ENCODE measurements at places on chromosomes 3 and 15.

GRCh38 chr15:92637626-92638025, 17.9 kb downstream of the FAM174B start:
- DNase-seq = no peak

- DNase-seq = no peak
Observed at GRCh38 chr3:60294181-60294580, 957.1 kb downstream of the FHIT start.

DNA sequence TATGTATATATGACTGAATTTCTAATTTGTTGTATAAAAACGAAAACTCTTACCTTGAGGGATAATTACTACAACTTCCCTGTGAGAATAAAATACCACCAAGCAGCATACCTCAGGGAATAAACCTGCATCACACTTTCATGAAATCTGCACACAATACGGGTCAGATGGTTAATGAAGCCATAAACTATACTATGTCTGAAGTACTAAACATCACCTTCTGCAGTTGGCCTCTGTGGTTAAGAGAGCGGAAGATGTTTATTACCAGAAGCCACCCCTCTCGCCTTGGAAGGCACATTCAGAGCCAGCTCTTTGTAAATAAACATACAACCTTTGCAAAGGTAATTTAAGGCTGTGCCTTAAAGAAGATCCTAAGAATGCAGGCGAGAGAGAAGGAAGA, 462.1 kb upstream of the NR2F2 start:
- DNase-seq = no peak

DNA sequence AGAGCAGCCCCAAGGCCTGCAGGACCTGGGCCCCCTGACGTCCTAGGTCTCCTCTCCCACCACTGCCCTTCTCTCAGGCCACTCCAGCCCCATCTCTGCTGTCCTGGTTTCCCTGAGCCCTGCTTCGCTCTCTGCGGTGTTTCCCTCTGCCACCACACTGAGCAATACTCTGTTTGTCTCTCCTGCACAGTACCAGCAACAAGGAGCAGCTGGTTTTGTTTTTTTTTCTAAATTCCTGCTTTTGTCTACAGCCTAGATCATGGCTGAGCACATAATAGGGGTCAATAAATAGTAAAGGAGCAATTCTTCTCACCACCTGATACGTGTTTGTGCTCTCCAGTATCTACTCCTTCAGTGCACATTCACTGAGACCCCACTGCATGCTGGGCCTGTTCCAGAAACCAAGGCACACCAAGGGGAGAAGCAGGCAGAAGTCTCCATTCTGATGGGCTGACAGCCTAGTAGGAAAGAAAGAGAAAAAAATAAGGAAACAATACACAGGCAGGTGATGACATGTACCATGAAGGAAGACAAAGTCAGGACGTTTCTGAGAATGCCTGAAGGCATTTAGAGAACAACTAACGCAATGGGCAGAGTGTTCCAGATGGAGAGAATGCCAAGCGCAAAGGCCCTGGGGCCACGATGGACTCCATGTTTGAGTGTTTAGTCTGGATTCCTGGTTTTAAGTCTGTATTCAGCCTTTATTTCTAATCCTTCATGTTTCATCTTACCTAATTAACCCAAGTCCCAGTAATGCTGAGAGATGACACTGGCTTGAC, 6.0 kb upstream of the ACAD9 start:
- no peak for DNase-seq

- no peak for DNase-seq
Observed at GRCh38 chr3:179046497-179047353, 24.9 kb downstream of the ZMAT3 start.

DNA sequence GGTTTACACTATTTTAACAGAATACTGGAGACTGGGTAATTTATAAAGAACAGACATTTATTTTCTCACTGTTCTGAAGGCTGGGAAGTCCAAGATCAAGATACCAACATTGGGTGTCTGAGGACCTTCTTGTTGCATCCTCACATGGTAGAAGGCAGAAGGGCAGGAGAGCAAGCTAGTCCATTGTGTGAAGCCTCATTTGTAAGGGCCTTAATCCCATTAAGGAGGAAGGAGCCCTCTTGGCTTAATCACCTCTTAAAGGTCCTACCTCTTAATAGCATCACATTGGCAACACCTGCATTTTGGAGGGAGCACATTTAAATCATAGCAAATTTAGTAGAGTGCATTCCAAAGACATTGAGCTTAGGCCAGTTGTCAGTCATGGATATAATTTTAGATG, 26.2 kb downstream of the UBE2Q2 start:
- no peak for DNase-seq

DNA sequence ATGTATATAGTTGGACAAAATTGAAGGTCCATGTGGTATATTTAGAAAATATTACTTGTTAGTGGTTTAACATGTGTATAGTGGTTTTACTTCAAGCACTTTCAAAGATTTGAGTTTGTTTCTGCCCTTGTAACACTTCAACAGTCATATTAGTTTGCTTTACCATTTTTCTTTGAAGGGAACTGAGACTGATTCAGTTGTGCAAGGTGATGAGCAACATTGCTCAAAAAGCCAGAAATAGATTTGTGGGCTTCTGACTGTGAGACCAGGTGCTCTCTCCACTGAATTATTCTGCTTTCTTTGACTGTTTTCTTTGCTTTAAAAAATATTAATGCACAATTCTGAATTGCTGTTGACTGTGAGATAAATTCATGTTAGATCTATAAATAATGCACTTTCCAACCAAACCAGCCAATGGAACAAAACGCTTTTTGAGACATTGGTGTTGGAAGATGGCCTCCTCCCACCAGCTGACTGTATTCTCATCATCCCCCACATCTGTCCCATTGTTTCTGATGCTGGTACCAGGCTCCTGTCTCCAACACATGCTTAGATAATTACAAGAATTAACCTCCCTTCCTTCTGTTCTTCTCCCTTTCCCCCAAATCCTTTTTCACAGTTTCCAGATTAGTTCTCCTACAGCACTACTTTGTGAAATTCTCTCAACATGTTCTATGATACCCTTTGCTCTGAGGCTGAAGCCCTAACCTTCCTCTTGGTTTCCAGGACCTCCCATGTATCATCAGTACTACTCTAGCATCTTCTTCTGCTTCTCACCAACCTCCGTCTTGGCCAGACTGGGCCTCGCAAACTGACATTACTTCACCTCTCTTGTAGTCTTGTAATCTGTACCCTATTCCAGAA, 27.9 kb downstream of the PLCL2 start:
- DNase-seq = no peak

- no peak for DNase-seq
Observed at GRCh38 chr3:110139048-110139447, 801.7 kb upstream of the DPPA4 start.

DNA sequence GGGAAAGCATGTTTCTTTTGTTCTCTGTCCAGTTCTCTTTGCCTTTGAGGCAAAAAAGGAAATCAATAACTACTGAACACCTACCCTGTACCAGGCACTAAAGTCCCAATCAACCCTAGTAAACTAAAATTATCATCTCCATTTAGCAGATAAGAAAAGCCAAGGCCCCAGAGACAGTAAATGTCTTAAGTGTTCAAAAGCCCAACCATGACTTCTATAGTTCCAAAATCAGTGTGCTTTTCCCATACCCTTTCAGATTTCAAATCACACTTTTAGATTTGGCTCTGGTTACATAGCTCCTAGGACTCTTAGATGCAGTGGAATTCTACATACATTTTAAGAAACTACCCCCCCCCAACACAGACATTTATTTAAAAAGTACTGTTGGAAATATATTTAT, 63.5 kb downstream of the UACA start:
- no peak for DNase-seq

- DNase-seq = no peak
Observed at GRCh38 chr15:100341239-100341749, 481 bp downstream of the ADAMTS17 start.

- DNase-seq = no peak
Observed at GRCh38 chr3:104907507-104907906, 459.2 kb upstream of the ALCAM start.

DNA sequence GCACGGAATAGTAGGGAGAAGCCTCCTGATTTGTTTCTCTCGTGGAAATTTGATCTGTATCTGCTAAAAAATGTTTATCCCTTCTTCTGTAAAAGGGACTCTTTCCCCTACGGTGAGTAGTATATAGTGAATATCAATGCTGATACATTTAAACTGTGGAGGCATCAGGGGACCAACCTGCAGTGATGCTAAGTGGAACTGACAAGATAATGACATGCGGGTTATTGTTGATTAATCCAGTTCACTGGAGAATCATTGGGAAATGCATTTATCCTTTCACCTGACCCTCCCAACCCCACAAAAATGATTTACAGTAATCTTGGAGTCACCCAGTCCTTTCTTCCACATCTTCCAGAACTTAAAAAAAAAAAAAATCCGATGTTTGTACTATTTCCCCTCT, 264.8 kb downstream of the PTPRG start:
- no peak for DNase-seq

GRCh38 chr3:184395320-184395660, 15.4 kb downstream of the CHRD start:
- DNase-seq = no peak

Measured in activated CD8-positive, alpha-beta memory T cell treated with anti-CD3 and anti-CD28 coated beads for 1 hour (primary cell).